CD4-positive, alpha-beta T cell treated with Interleukin-6 at 100 ng/mL for 8 hours (primary cell): ENCODE measurements at places on chromosomes 2 and 18.

DNA sequence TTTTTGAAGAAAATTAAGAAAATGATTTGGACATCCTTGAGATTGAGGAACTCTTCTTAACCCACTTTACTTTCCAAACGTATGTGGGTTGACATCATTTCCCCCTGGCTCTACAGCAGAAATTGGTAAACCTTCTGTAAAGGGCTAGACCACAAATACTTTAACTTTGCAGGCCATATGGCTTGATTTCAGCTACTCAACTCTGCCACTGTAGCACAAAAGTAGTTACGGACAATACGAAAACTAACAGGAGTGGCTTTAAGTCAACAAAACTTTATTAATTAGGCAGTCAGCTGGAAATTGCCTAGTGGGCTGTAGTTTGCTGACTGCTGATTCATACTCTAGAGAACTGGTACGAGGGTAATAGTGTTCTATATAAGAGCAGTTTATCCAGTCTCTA, 83.2 kb upstream of the DTNB start:
- no peak for DNase-seq

GRCh38 chr2:68172521-68172920, 14.8 kb downstream of the PNO1 start:
- DNase-seq: no peak

- no peak for DNase-seq
Measured at GRCh38 chr2:159860581-159861310, 62.7 kb upstream of the CD302 start.

- DNase-seq: no peak
Measured at GRCh38 chr2:35526741-35527140, 828.8 kb upstream of the CRIM1 start.

DNA sequence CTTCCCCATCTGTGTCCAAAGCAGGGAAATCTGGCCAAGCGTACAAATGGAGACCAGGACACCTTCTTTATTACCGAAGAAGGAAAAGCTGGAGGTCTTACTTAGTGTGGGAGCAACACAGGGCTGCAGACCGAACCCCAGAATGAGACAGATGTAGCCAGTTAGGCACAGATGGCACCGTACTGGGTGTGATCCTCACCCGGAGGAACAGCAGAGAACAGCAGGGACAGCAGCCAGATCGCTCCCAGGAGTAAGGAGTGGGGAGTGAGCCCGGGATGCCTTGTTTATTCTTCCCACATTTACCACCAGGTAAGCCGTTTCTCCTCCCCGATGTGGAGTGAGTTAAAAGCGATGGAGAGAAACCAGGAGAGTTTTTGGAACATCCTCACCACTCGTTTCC, 150.7 kb upstream of the SPRED2 start:
- no peak for DNase-seq

- no peak for DNase-seq
Measured at GRCh38 chr2:227153758-227154486, 10.1 kb downstream of the COL4A4 start.

DNA sequence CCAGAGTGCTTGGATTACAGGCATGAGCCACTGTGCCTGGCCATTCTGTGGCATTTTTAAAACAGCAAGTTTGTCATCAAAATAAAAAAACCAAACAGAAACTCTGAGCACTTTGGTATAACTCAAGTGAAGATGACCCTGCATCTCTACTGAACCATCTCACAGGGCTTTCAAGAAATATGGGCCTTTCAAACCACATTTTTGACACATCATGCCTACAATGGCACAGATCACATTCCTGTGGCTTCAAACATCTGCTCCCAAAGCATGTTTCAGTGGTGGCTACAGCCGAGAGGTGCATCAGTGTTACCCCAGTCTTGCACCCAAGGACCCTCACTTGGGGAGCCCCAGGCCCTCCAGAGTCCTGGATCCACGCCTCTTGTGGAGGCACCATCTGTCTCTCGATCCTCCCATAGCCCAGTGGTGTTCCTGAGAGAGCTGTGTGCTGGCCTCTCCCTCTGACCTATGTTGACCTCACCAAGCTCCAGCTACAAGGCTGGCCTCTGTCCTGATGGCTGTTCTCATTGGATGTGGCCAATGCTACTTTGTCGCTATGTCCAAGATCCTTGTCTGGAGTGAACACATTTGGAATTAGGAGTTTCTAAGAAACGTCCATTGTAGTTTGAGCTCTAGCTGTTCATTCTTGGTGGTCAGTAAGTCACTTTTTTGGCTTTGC, 55.2 kb upstream of the RALBP1 start:
- DNase-seq: no peak

- no peak for DNase-seq
Measured at GRCh38 chr2:67215214-67216055, 181.7 kb upstream of the ETAA1 start.
